ENCODE measurements at places on chromosomes 6 and 20. TPM values are rescaled to one million over a fixed set of nuclear protein-coding genes. Genes with fewer than 3 reads are reported as not detected.

DNA sequence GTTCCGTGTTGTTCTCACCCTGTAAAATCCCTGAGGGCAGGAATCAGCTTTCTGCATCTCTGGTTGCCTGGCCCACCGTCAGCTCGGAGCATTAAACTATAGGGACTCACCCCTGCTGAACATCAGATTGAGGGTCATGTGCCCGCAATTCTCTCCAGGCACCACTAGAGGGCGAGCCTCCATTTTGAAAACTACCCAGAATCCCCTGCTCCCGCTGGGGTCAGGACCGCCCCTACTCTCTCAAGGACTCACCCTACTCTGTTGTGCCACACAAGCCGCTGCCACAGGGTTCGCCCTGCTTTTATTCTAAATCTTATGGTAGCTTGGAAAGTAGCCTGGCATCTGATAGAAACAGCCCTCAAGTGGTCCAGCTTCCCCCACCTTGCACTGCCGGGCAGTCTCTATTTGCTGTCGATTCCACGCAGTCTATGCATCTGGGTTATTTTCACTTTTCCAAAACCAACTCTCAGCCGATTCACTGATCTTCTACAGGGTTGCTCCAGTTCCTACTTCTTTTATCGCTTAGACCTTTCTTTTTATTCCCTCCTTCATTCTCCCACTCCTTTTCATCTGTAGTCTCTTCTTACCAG, 244.1 kb upstream of the QKI start:
- no peak for DNase-seq
- no peaks in the 10 kb centered on the region for H3K27me3 ChIP-seq
- H3K4me3 ChIP-seq: no peak overlapping the region
- no peaks in the 10 kb centered on the region for H3K36me3 ChIP-seq

GRCh38 chr20:18985551-18985950, 172.0 kb downstream of the SCP2D1 start:
- no peak overlapping the region for H3K4me3 ChIP-seq
- no peak overlapping the region for H3K27ac ChIP-seq
- no peaks in the 10 kb centered on the region for H3K27me3 ChIP-seq
- no peak for DNase-seq
- no peaks in the 10 kb centered on the region for H3K36me3 ChIP-seq

Gene SUPT3H
- 8.2 TPM for total RNA-seq

Gene ENPP1
- 0.47 TPM for total RNA-seq

GRCh38 chr20:32075534-32075933, 23.5 kb downstream of the HCK start:
- no peak overlapping the region for H3K4me3 ChIP-seq
- H3K27ac ChIP-seq: no peak overlapping the region
- no peaks in the 10 kb centered on the region for H3K36me3 ChIP-seq
- peaks cover 24% of the 10 kb centered on the region for H3K27me3 ChIP-seq
- H3K4me1 ChIP-seq: peaks cover 2% of the 10 kb centered on the region
- DNase-seq: no peak

Gene TINAG
- not detected for total RNA-seq

Data from activated CD8-positive, alpha-beta memory T cell treated with anti-CD3 and anti-CD28 coated beads, Interleukin-2, amount 10 ng/mL, durations not matched to agents 7 days and 5 days (primary cell).